ENCODE measurements at places on chromosomes 11 and 22.
A peak's percentile ranks its signal among the peaks of the same experiment; 100 is the strongest.

DNA sequence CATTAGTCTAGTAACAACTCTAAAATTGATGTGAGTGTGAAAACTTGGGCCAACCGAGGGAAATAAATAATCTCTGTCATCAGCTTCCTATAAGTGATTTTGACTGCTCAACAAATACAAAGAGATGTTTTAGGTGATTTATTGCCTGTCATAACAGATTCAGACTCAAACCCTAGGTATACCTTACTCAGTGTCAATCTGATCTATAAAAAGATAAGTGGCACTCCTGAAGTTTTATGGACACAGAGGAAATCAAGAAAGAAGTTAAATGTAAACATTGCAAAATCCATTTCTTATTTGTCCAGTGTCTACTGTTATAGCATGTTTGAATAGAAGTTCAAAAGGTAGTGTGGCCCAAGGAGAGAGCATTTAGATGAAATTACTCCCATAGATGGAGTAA is 30.4 kb upstream of the TYR start:
- no peak for DNase-seq

DNA sequence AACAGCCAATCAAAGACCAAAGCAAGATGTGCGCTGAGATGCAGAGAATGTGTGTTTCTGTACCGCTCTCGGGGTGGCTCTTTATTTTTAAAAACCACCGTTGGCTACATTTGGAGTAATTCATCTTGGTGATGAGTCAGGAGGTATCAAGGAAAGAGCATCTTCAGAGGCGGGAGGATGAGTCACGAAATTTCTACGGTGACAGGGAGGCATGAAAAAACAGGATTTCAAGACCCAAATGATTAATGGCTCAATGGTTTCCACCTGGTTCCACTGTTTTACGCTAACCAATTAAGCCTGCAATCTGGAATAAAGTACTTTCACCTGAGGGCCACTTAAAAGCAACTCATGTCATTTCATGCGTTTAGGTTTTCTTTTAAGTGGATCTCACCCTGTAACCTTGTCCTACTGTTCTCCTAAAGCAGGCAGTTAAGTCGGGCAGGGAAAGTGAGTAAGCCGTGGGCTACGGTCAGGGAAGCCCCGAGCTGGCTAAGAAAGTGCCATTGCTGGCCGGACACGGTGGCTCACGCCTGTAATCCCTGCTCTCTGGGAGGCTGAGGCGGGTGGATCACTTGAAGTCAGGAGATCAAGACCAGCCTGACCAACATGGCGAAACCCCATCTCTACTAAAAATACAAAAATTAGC is 74.6 kb downstream of the CELSR1 start:
- DNase-seq: peak; percentile 44

DNA sequence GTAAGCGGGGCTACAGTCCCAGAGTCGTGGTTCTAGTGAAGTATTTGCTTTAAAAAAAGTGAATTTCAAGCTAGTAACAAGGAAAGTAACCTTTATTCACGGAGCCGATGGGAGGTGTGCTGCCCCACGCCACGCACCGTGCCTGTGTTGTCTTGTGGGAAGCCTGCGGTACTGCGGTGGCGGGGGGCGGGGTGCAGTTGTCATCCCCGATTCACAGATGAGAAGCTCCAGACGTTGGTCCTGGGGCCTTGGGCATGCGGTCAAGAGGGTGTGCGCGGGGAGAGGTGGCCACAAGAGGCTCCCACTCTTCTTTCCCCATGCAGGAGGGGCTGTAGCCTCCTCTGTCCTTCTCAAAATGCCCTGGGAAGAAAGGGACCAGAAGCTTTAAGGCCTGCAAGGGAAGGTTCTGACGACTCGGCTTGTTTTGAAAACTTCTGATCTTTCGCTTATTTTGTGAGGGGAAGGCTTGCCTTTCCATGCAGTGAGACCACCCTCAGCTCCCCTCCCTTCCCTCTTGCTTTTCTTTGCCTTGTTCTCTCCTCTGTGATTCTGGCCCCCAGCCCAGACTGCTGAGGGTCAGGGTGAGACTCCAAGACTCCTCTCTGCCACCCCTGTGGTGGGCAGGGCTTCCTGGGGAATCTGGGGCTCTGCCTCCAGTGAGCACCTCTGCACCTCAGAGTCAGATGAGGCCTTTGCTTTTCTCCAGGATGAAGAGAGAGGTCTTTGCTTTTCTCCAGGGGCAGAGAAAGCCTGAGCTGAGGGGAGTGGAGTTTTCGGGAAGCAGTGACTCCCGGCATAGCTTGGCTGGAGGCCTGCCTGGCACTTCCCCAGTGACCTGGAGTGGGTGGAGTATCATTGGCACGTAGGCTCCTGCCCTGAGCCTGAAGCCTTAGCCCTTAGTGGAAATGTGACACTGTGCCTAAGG is 6.2 kb downstream of the GLB1L3 start:
- no peak for DNase-seq

- DNase-seq: peak; percentile 95
Observed at GRCh38 chr11:94602430-94603372, 35.5 kb downstream of the PIWIL4 start.

GRCh38 chr11:106961048-106961447 is 57.2 kb downstream of the GUCY1A2 start:
- no peak for DNase-seq

DNA sequence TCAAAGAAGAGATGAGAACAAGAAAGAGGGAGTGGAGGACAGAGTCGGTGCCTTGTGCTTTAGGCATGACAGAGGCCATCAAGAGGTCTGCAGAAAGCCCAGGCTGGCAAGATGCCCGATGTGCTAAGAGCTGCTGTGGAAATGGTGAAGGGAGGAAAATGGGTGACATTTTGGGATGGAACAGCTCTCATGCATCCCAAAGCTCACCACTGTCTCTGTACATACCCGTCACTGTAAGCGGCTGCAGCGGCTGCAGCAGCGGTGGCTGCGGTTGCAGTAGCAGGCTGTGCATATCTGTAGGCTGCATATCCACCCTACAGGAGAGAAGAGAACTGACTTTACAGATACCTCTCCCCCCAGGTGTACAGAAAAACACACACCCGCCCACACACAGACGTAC is 28.6 kb downstream of the APOL5 start:
- DNase-seq: no peak

DNA sequence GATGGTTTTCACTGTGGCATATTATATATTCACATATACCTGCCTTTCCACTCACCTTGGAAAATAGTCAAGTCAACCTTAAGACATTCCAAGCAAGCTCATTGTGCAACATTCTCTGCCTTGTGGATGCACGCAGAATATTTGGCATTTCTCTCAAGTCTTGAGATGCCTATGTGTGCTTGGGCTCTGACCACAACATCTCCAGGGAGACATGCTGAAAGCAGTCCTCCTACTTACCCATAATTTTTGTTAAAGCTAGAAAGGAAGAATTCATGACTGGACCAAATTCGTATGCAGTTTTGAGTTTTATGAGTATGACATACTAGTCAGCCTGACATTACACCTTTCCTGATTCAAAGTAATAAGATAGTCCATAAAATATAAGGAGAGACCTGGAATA is 684.0 kb downstream of the OPCML start:
- DNase-seq: no peak

DNA sequence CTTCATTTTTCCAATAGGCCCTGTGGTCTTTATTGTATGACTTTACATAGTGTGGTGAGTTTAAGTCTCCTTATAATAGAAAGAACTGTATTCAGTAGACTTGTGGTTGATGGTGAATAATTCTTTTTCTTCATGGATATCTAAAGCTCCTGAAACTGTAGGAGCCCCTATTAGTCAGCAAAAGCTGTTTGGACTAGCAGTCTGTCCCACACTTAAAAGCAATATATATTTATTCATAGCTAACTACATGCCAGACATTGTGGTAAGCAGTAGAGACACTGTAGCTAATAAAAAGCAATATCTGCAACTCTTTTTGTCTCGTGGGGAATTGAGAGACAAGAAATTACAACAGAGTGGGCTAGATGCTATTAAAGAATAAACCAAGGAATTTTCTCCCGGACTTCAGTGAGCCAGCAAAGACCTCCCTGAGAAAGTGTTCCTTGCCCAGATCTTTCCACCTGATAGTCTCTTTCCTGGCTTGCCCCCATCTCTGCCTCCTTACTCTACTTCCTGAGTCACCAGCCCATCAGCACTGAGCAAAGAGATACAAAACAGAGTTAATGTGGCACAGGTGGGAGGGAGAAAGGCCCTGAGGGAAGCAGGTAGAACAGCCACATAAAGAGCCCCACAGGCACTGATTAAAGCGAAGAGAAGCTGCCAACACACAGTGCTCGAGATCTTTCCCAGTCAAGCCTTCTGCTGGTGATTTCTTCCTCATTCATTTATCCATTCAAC is 1.4 kb upstream of the OR52W1 start:
- no peak for DNase-seq

DNA sequence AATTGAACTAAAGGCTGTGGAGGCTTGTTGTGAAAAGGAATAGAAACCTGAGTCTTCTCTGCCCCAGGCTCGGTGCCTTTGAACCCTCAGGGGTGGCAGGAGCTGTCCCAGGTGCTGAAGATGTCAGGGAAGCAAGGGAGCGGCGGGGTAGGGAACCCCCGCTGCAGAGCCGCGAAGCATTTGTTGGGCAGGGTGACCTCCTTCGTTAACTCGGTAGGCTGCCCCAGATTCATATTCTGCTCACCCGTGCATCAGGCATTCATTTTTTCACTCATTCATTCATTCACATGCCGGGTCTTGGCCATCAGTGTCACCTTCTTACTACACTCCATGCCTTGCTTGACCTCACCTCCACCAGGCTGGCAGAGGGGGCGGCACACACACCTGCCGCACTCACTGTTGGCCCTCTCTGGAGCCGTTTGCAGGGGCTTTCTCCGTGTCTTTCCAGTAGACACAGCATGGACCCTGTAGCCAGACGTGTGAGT is 618.9 kb downstream of the BRD1 start:
- no peak for DNase-seq

Data from RKO (cell line).